IPS-NIHi11 (cell line): ENCODE measurements at places on chromosomes 1 and 21.

- no peak for DNase-seq
Measured at GRCh38 chr1:43352881-43353280, 5.9 kb upstream of the CDC20 start.

DNA sequence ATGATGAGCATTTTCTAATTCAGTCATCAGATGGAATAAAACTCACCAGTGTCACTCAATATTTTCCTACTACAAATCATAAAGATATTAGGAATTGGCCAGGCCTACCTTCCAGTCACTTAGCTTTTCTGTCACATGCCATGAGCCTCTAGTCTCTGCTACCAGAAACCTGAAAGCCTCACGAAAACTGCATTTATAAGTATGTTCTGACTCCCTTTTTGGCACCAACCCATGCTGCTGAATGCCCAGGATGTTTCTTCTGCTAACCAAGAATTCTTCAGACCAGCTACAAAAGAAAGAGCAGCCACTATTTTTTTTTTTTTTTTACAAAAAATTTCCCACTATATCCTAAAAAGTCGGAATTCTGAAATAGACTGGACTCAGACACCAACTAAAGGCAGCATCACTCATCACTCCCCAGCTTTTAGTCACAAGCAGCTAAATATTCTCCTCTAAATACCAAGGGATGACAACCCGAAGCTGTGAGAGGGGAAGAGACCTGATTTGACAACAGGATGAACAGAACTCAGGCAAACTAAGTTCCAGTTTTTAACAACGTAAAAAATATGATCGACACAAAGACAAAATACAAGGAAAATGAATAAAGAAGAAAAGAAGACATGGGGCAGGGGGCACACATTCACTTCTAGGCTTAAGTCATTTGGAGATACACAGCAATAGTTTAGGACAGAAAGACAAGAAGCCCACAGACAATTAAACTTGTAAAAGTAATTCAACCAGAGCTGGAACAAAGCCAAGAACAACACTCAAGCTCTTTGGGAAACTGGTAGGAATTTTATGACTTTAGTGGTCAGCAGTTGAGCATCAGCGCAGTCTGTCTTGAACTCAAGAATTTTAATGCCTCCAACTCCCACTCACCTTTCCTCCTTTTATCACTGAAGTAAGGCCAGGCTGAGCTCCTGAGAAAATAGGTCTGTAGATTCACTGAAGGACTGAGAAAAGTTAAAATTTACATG lies 1.7 kb downstream of the DCAF8 start:
- DNase-seq, result no peak

DNA sequence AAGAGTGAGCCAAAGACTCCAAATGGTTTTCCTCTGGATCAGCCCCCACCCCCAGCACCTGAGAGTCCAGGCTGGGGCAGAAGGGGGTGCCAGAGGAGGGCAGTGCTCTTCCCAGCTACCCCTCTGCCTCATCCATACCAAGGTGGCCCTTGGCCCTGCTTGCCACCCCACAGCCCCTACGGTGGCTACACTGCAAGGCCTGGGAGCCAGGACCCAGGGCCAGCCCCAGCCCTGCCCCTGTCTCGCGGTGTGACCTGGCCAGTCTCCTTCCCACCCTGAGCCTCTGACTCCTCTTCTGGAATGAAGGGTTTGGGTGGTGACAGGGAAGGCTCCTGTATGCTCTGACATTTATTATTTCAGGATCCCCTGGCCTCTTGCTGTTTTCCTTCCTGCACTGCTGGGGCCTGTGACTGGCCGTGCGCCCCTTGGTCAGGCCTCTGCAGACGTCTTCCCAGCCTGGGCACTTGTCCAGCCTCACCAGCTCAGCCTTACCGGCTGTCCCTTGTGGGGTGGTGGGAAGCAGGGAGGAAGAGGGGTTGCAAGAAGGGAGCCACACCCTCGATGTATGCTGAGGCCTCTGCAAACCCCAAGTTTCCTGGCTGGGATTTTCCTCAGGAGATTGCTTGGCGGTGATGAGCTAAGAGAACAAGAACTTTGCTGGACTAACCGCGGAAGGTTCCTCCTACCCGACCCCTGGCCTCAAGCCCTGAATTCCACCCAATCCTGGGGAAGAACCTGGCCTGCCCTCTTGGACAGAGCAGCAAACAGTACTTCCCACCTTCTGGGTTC lies 13.5 kb downstream of the ASAP3 start:
- DNase-seq, result no peak

DNA sequence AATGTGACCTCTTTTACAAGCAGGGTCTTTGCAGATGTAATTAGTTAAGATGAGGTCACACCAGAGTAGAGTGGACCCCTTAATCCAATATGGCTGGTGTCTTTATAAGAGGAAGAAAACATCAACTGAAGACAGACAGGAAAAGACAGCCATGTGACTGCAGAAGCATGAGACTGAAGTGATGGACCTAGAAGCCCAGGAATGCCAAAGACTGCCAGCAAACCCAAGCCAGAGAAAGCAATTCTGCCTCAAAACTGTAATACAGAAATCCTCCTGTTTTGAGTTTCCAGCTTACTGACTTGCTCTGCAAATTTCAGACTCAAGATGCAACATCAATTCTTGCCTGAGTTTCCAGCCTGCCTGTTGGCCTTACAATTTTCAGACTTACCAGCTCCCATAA lies 17.3 kb downstream of the ENAH start:
- DNase-seq, result no peak

DNA sequence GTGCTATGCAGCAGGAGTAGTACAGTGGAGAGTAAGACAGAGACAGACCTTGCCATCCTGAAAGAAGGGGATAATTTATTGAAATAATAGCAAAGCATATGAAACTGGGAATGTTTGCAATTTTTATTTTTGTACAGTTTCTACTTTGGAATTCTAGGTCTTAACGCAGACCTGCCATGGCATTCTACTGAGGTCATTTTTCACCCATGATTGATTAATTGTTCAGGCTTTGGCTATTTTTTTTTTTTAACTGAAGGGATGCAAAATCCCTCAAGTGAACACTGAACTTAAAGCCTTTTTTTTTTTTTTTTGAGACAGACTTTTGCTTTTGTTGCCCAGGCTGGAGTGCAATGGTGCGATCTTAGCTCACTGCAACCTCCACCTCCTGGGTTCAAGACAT lies 27.1 kb downstream of the MTF2 start:
- no peak for DNase-seq

DNA sequence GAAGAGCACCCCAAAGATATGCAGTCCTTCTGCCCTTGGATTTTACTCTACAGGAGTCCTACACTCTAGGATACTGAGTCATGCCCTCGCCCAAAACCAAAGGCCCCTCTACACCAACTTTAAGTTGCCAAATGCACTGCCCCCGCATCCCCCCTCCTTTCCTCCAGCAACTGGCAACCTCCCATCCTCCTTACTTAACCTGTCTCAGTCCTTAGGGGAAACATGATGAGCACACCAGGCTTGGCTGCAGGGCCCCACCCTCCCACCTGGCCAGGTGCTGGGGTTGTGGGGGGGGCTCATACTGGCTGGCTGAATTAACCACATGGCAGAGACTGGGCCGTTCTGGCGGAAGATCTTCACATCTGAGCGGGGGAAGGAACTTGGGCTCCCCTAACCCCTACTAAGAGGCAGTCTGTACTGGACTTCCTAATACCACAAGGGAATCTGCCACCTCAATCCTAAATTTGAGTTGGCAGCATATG lies 1.2 kb downstream of the HDGF start:
- no peak for DNase-seq

- DNase-seq, result no peak
Measured at GRCh38 chr1:111553196-111553595, 49.8 kb upstream of the ADORA3 start.

GRCh38 chr1:14440731-14441130 lies 157.8 kb upstream of the KAZN start:
- no peak for DNase-seq

GRCh38 chr1:177256153-177257075 lies 85.7 kb downstream of the BRINP2 start:
- DNase-seq, result peak; percentile 74

GRCh38 chr1:111204983-111205713 lies 4.7 kb upstream of the DENND2D start:
- no peak for DNase-seq

- no peak for DNase-seq
Measured at GRCh38 chr1:222079566-222079965, 337.7 kb upstream of the DUSP10 start.

DNA sequence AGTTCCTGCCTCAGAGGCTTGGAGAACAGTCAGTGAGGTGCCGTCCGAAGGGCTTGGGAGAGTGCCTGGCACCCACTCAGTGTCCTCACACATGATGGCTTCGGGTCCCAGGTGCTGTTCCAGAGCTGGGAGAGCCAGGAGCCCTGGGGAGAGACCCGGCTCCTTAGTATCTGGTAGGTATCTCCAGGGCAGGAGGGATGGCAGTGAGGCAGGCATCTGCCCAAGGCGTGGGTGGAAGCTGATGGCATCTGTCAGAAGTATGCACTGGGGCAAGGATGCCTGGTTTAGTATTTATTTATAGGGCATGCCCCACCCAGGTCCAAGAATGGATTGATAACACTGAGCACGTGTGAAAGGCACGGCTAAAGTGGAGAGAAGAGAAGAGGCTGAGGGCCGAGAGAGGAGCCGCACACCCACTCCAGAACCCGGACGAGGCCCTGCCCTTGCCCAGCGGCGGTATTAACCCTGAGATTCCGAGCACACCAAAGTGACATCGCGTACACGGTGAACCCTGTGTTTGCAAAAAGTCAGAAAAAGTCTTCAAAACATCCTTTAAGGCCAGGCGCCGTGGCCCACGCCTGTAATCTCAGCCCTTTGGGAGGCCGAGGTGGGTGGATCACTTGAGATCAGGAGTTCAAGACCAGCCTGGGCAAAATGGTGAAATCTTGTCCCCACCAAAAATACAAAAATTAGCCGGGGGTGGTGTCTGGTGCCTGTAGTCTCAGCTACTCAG lies 2.4 kb downstream of the TP73 start:
- DNase-seq, result no peak

DNA sequence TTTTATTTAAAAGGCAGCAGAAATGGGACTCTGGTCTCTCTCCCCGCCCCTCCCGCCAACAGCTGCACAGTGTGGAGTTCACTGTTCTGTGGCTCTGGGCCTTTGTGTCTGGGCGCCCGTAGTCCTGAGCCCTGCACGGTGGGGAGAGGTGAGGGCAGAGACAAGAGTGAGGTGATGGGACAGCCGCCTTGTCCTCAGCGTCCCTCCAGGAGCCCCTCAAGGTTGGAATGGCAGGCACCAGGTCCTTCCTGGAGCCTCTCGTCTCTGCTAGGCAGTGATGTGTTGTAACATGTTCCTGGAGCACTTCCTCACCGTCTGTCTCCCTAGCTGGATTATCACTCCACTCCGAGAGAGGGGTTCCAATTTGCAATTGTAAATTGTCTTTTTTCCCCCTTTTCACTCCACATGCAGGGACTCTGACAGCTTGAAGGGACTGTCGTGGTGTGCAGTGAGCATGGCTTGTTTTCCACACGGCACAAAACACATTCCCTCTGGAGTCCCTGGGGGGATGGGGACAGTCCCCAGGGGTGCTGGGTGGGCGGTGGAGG lies 44.6 kb upstream of the C1orf174 start:
- DNase-seq, result no peak

GRCh38 chr1:38547321-38547720 lies 312.3 kb downstream of the RRAGC start:
- DNase-seq, result no peak

- no peak for DNase-seq
Measured at GRCh38 chr1:246617156-246617555, 50.9 kb downstream of the CNST start.

DNA sequence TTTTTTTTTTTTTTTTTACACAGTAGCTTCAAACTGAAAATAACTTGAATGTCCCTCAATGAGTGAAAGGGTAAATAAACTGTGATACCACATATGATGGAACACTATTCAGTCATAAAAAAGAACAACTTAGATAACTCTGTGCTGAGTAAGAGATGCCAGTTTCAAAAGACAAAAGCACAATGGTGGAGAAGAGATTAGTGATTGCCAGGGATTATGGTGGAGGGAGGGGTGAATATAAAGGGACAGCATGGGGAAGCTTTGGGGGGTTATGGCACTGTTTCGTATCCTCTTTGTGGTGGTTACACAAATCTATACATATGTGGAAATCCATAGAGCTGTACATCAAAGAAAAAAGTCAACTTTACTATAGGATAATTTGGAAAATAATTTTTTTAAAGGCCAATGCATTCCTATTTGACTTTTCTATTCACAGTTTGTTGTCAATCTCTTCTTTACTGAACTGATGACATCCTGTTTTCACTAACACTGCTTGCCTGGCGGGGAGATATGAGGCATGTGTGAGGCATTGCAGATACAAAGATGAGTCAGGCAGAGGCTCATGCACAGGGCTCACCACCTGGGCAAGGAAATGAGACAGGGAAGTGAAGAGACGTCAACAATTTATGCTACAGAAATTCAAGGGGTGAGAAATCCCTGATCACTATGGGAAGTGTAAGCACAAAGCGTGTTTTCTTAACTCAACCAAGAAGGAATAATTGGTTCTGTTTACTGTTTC lies 302.7 kb downstream of the DUSP10 start:
- DNase-seq, result no peak

GRCh38 chr1:177978530-177978929 lies 8.7 kb upstream of the SEC16B start:
- no peak for DNase-seq

DNA sequence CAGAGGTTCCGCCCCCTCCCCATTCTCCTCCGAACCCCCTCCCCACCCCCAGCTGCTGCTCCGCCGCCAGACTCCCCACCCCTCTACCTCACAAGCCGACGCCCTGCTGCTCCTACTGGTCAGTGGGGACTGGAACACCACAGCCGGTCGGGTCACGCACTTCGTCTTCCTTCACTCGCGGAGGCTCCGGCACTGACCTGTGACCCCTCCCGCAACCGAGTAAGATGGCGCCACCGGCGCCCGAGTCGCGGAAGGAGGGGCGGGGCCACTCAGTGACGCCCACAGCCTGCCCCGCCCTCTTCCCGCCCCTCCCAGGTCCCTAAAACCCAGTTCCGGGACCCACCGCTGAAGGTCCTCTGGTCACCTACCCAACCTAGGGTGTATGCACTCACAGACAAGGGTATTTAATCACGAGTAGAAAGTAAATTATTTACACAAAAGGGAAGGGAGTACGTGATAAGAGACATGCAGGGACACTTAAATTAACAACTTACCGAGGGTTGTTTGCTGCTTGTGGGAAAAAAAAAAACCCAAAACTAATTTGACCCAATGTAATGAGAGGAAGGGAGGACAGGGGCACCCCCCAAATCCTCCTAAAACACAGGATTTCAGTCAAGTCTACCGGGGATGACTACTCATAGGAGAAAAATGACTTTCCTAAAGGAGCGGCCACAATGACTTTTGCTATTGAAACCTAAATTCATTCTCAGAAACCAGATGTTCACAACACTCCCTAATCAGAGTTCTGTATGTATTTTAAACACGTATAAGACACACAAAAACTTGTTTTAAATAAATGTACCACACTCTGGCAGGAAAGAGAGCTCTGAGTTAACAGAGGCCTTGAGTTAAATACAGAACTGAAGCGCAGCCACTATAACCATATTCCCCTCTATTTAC lies at the start of gene RIT1:
RIT1 (minus strand) TSS at position 194 of the 900 bp plus-strand sequence. CDS start 588 bp downstream, outside the sequence.
- peak; percentile 94 for DNase-seq

DNA sequence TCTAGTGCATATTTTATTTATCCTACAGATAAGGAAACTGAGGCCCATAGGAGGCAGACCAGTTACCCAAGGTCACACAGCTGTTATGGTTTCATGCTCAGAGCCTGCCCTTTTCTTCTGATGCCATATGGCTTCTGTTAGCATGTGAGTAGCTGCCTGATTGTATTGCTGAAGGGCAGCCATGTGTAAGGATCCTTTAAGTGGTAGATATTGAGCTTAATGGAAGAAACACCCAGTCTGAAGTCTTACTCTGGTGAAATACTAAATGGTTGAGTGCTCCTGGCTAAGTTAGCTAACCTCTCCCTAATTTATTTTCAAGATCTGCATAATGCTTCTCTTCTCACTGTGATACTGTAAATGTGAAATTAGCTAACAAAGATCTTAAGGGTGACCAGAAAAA lies 30.9 kb downstream of the ADAMTS5 start:
- DNase-seq, result no peak

GRCh38 chr1:91133248-91133647 lies 111.4 kb upstream of the ZNF644 start:
- no peak for DNase-seq
